Type B pancreatic cell (in vitro differentiated cells): ENCODE measurements at places on chromosomes 3 and 15. TPM values are rescaled to one million over a fixed set of nuclear protein-coding genes. Genes with fewer than 3 reads are reported as not detected.

DNA sequence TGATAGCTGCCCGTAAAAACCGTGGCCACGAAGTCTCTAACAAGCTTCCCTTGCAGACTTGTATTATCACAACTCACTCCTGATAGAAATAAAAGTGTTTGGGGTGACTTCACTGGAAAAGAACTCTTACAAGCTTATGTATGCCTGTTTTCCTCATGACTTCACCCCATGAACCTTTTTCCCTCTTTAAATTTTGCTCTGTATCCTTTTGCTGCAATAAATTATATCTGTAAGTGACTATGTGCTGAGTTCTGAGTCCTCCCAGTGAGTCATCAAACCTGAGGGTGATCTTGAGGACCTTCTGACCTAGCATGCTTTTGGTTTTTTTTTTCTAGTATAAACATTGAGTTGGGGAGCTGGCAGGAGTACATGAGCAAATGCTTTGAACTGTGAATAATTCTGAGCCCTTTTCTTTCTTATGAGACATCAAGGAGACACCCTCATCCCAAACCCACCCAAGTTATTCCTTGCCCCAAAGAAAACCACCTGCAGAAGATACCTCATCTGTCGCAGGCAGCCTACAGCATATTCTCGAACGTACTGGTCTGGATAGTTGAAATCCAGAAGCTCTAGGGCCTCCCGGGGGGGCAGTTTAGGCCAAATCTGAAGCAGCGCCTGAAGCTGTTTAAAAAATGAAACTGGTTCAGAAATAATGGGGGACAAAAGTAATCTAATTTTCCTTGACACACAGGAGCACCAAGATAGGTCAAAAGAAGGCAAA is 85.9 kb downstream of the FAIM start:
- peak overlapping the region; percentile 46 for H3K27ac ChIP-seq
- H3K4me1 ChIP-seq, result peaks cover 8% of the 10 kb centered on the region
- no peak overlapping the region for H3K4me3 ChIP-seq
- H3K36me3 ChIP-seq, result no peaks in the 10 kb centered on the region
- H3K27me3 ChIP-seq, result no peaks in the 10 kb centered on the region
- no peak for DNase-seq

- DNase-seq, result no peak
- no peak overlapping the region for H3K27ac ChIP-seq
- no peak overlapping the region for H3K4me3 ChIP-seq
- H3K36me3 ChIP-seq, result peaks cover 21% of the 10 kb centered on the region
Observed at GRCh38 chr15:34854232-34854631, 58.9 kb upstream of the ACTC1 start.

DNA sequence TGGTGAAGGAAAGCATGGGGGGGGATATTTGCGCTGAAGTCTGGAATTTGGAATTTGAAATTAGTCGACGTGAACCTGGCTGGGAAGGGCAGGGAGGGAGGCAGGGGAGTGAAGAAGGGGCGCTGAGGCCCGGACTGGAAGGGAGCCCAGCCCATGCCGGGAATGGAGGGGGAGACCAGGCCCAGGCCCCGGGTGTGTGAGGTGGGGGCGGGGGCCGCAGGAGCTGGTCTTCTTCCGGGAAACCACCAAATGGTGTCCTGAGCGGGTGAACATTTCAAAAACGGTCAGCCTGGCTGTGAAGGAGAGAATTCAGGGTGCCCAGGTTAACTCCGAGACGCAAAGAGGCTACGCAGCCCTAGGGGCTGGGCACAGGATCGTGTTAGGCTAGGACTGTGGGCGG is 497 bp upstream of the PRR20G start:
- H3K27ac ChIP-seq, result no peak overlapping the region
- H3K27me3 ChIP-seq, result peaks cover 27% of the 10 kb centered on the region
- H3K36me3 ChIP-seq, result no peaks in the 10 kb centered on the region
- no peak for DNase-seq
- H3K4me3 ChIP-seq, result no peak overlapping the region
- H3K4me1 ChIP-seq, result no peaks in the 10 kb centered on the region

DNA sequence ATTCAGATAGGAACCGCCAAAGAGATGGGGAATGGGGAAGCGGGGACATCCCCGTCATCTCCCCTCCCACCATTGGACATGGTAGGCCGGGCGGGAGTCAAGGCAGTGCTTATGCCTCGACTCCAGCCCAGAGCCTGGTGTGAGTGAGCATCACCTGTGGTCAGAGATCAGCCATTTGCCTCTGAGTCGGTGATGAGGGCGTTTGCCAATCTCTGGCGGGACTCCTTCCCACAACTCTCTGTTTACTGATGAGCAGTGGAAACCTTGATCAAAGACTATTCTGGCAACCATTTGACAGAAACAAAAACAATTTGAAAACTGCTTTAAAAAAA is 63.9 kb upstream of the HES1 start:
- no peak overlapping the region for H3K27ac ChIP-seq
- peaks cover 22% of the 10 kb centered on the region for H3K4me1 ChIP-seq
- H3K36me3 ChIP-seq, result peaks cover 4% of the 10 kb centered on the region
- no peak for DNase-seq
- no peaks in the 10 kb centered on the region for H3K27me3 ChIP-seq
- H3K4me3 ChIP-seq, result peak overlapping the region; percentile 75

- peaks cover 9% of the 10 kb centered on the region for H3K4me1 ChIP-seq
- no peak overlapping the region for H3K27ac ChIP-seq
- no peak for DNase-seq
Observed at GRCh38 chr3:16236030-16236639, 28.6 kb downstream of the DPH3 start.

Gene LSAMP
- total RNA-seq, result 17.0 and 64.9 TPM in 2 replicates

- H3K27me3 ChIP-seq, result no peaks in the 10 kb centered on the region
- peaks cover 3% of the 10 kb centered on the region for H3K36me3 ChIP-seq
- DNase-seq, result no peak
- no peak overlapping the region for H3K4me3 ChIP-seq
Observed at GRCh38 chr3:160384639-160385318, 14.2 kb downstream of the IFT80 start.

Gene DAPK2
- total RNA-seq, result 3.4 and 5.0 TPM in 2 replicates

- peaks cover 52% of the 10 kb centered on the region for H3K36me3 ChIP-seq
- no peak overlapping the region for H3K4me3 ChIP-seq
- H3K27me3 ChIP-seq, result no peaks in the 10 kb centered on the region
- peak overlapping the region; percentile 90 for H3K27ac ChIP-seq
- H3K4me1 ChIP-seq, result peaks cover 30% of the 10 kb centered on the region
Observed at GRCh38 chr3:5197022-5197421, 9.5 kb downstream of the EDEM1 start.

- no peak overlapping the region for H3K27ac ChIP-seq
- no peaks in the 10 kb centered on the region for H3K4me1 ChIP-seq
- H3K4me3 ChIP-seq, result no peak overlapping the region
- H3K27me3 ChIP-seq, result no peaks in the 10 kb centered on the region
- no peak for DNase-seq
- H3K36me3 ChIP-seq, result peaks cover 43% of the 10 kb centered on the region
Observed at GRCh38 chr3:172244011-172244410, 204.2 kb downstream of the GHSR start.
